ENCODE measurements at places on chromosomes 13 and 19.

GRCh38 chr13:88824218-88824617, 1153.0 kb downstream of the SLITRK5 start:
- no peak for DNase-seq

DNA sequence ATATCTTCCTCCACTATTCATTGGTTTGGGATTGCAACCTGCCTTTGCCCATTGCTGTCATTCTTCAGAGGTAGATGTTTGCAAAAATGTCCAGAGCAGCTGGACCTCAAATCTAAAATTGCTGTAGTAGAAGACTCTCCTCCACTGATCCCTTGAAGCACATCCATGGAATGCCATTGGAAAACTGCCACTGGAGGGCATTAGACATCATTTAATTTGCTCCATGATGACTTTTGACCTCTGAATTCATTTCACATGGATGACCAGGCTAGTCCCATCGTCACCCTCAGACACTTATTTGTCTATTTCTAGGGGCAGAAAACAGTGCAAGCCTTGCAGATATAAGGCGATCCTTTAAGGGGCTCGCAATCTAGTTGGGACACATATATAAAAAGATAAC, 33.9 kb upstream of the FLT1 start:
- DNase-seq: no peak

DNA sequence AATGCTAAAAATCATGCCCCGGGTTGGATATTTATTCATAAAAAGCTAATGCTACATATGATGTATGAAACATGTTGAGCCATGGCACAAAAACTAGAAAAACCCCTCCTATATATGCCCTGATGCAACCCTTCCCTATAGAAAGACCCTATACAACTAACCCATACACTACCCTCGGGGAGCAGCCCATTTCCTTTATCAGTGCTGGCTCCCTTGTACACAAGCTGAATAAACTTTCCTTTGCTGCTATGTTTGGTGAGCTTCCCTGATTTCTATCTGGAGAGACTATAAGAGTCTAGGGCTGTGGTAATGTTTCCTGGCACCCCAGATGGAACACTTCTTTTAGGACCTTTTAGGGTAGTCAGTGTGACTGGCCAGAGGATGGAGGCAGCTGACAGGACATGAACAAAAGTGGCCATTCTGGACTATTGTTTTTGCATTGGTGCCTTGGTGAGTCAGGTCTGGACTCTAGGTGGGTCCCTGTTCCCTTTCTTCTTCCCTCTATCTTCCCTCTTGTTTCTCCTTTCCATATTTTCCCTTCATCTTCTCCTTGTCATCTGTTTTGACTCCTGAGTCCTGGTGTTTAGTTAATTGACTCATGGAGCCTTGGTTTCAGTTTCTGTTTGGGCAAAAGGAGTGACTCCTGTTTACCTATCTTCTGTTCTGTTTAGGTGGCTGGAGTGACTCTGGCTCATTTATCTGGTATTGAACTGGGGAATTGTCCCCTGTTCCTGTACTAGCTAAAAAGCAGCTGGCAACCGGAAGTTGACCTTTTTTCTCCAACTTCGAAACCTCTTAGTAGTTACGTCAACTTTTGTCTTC, 1321.8 kb upstream of the PCDH9 start:
- DNase-seq: no peak

DNA sequence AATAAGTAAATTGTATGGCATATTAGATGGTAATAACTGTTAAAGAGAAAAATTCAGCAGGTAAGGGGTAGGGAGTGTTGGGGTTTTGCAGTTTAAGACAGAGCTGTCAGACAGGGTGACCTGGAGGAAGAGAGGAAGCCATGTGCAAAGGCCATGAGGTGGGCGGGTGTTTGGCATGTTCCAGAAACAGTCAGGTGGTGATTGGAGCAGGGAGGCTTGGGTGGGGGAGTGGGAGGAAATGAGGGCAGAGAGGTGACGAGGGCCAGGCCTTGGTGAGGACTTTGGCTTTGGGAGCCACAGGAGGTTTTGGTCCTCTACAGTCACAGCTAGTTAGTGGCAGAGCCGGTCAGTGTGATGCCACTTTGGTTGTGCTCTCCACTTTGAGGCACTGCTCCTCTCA, 20.1 kb downstream of the RYR1 start:
- no peak for DNase-seq

DNA sequence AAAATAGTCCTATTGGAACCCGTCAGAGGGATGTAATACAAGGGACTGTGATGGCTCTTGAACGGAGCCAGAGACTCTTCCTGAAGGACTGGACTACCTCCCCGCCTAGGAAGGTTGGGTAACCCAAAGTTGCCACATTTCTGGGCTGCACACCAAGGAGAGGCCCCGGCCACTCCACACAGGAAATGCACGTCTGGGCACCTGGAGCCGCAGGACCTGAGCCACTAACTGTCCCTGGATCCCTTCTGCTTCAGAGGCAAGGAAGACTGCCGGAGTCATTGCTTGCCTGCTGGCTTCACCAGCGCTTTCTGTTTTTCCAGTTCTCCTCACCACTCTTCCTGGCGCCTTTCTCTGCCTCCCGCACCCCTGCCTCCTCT, 1.2 kb upstream of the FLT1 start:
- no peak for DNase-seq

GRCh38 chr13:27921421-27921960, 1.7 kb downstream of the PDX1 start:
- DNase-seq: no peak

DNA sequence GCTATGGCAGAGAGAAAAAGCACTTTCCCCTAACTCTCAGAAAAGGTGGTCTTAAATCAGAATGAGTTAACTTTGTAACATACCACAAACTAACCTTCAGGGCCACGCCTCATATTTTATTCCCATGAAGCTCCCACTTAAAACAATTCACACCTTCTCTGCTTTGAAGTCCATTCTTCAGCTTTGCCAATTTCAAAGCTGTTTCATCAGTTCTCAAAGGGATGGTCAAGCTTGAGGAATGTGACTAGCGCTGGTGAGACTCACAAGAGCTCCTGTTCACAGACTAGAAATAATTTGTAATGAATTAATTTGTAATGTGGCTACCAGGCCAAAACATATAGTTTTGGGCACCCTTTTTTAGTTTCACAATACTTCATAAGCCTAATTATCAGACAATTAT, 68.2 kb downstream of the STK24 start:
- no peak for DNase-seq

DNA sequence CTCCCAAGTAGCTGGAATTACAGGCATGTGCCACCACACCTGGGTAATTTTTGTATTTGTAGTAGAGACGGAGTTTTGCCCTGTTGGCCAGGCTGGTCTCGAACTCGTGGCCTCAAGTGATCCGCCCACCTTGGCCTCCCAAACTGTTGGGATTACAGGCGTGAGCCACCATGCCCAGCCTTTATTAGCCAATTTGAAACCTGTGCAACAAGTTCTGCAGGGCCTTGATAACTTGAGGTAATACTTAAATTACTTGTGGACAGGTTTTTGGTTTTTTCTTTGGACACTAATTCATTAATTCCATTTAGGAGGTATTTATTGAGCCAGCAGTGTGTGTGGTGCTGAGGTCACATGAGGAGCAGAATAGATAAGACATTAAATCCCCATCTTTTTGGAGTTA, 39.5 kb downstream of the ARHGAP35 start:
- DNase-seq: no peak

GRCh38 chr13:41456768-41457588, at the start of gene RGCC:
Gene RGCC (plus strand): TSS chr13:41457550. CDS start chr13:41457708, 158 bp downstream.
- no peak for DNase-seq

GRCh38 chr19:46599716-46600373, 1.3 kb upstream of the CALM3 start:
- DNase-seq: no peak

GRCh38 chr13:44199627-44200207, 173.9 kb upstream of the SERP2 start:
- DNase-seq: no peak

GRCh38 chr13:79662882-79663281, 181.9 kb downstream of the NDFIP2 start:
- no peak for DNase-seq

DNA sequence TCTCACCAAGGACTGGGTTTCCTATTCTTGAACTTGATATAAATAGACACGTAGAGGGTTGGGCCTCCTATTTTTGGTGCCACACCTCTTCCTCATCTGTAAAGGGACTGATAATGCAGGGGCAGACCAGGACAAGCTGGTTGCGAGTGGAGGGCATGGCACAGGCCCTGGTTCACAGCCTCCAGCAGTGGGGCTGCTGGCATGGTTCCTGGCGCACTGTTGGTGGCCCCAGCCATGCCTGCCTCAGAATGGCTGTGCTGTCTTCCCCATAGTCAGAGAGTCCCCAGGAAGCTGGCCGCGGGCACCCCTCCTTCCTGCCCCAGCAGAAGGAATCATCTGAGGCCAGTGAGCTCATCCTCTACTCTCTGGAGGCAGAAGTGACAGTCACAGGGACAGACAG, 10.5 kb upstream of the OVOL3 start:
- DNase-seq: no peak

- DNase-seq: no peak
Measured at GRCh38 chr19:8392017-8392591, 1.9 kb downstream of the RAB11B start.

GRCh38 chr13:79124183-79124582, 281.9 kb downstream of the RBM26 start:
- DNase-seq: no peak

GRCh38 chr19:28737021-28737895, 475.7 kb downstream of the UQCRFS1 start:
- DNase-seq: no peak

DNA sequence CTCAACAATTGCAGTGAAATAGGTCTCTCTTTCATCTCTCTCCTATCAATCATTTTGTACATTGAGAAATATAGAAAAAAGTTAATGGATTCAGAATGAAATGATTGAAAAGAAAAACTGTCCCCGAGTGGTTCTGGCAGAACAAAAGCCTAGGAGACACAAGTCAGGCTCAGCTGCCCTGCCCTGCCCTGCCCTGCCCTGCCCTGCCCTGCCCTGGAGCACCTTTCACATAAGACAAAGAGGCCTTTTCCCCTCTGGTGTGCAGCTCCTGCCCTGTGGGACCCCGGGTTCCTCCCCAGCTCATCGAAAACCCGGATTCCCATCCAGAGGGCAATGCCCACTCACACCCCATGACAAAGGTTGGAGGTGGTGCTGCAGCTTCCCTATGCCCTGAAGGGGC, 94.7 kb downstream of the TEX26 start:
- DNase-seq: no peak
